ENCODE measurements at places on chromosomes 4 and X.

DNA sequence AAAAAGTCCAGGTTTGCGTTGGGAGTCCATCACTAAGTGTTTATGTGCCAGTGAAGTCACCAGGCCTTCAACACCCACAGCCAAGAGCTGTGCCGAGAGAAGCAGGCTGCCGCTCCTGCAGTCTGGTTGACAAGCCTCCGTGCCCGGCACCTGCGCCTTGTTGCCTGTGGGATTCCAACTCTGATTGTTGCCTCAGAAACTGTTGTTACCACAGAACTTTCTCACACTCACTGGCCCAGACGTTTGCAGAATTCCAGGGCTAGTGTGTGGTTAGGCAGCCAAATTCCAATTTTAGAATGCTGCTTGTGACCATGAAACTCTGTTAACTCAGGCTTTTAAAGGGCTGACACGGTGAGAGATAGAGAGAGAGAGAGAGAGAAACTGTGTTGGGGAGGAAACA is 119.5 kb upstream of the LIMCH1 start:
- no peak for DNase-seq

- no peak for DNase-seq
Observed at GRCh38 chr4:176735300-176735699, 57.4 kb downstream of the VEGFC start.

DNA sequence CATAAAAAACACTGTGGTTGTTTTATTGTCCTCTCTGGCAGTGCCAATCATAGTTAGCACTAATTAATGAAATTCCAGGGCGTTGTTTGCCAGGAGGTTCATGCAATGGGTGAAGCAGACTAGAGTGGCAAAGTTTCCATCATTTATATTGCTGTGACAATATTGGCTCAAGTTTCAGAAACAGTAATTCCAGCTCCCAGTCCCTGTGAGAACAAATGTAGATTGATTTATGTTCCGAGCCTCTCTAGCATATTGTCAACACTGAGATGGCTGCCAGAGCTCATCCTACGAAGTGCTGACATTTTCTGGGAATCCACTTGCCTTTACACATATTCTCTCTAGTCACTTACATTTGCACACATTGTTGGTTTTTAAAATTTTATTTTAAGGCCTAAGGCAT is 440.0 kb upstream of the IGFBP7 start:
- DNase-seq, result no peak

DNA sequence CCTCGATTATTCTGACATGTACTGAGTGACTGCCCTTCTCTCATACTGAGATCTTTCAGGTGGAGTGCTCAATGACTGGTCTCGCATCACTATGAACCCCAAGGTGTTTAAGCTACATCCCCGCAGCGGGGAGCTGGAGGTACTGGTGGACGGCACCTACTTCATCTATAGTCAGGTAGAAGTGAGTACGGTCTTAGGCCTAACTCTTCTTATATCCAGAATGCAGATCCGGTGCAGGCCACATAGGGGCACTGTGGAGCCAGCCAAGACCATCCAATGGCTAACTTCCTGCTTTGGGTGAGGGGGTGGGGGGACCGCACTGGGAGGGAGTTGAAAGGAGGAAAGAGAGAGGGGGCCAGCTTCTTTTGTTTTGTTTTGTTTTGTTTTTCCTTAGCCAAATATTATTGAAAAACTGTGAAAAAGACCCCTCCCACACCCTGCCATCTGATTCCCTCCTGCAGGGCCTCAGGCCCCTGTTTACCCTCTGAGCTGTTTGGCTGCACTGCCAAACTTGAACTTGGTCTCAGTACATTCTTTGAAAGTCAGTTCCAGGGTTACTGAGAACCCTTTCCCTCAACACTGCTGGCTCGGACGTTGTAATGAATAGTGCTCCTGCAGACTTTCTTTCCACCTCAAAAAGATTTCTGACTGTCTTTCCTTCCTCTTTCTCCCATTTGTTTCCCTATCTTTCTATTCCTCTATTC is 16.2 kb downstream of the AWAT2 start:
- DNase-seq, result no peak

GRCh38 chrX:96776966-96777365 is 92.3 kb downstream of the DIAPH2 start:
- no peak for DNase-seq

- DNase-seq, result no peak
Observed at GRCh38 chrX:137549851-137550664, 15.9 kb upstream of the ZIC3 start.

GRCh38 chrX:46628460-46629371 is 55.2 kb downstream of the CHST7 start:
- no peak for DNase-seq

GRCh38 chrX:20284444-20284843 is 17.7 kb upstream of the RPS6KA3 start:
- no peak for DNase-seq

- DNase-seq, result no peak
Observed at GRCh38 chr4:172980219-172980618, 188.4 kb upstream of the GALNT7 start.

DNA sequence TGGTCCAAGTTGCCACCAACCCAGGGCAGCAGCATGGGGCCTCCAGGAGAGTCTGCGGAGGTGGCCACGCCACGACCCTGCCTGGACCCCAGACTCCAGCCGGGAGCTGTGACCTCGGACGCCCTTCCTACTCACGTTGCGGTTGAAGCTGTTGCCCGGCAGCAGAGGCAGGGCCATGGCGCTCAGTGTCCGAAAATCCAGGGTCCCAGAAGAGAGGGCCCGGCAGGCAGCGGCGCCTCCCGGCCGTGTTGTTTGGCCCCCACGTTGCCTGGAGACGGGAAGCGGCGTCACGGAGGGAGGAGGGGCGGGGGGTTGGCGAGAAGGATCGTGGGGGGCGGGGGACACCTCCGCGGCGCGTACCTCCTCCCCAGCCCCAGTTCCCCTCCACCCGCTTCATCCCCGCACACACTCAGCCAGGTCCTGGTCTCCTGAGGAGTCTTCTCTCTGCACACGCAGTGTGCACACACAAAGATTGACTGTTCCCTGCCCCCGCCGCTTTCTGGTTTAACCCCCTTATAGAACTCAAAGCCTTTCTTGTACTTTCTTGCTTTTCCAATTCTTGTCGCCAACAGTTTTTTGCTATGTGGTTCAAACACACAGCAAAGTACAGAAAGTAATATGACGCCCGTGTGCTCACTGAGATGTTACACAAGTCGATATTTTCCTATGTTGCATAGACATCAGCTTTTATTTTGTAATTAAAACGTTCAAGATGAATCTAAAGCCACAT is at the start of gene EFHC2:
Gene EFHC2 (minus strand): TSS at position 261 of the 730 bp plus-strand sequence. CDS start 84 bp downstream, at position 177.
- DNase-seq, result peak; percentile 1

GRCh38 chr4:54908763-54909162 is 216.6 kb downstream of the KDR start:
- no peak for DNase-seq

- DNase-seq, result no peak
Observed at GRCh38 chr4:169202145-169202699, 68.5 kb downstream of the SH3RF1 start.

GRCh38 chr4:46974891-46975543 is 18.4 kb downstream of the GABRA4 start:
- DNase-seq, result no peak

GRCh38 chr4:48651914-48652313 is 128.2 kb downstream of the FRYL start:
- DNase-seq, result no peak

- DNase-seq, result no peak
Observed at GRCh38 chr4:170652571-170652970, 562.8 kb upstream of the AADAT start.

GRCh38 chr4:1735215-1735614 is 13.9 kb downstream of the TACC3 start:
- DNase-seq, result no peak

- no peak for DNase-seq
Observed at GRCh38 chr4:151569650-151570049, 160.7 kb downstream of the FHIP1A start.

- DNase-seq, result no peak
Observed at GRCh38 chr4:157222771-157223160, 2.2 kb downstream of the GRIA2 start.

DNA sequence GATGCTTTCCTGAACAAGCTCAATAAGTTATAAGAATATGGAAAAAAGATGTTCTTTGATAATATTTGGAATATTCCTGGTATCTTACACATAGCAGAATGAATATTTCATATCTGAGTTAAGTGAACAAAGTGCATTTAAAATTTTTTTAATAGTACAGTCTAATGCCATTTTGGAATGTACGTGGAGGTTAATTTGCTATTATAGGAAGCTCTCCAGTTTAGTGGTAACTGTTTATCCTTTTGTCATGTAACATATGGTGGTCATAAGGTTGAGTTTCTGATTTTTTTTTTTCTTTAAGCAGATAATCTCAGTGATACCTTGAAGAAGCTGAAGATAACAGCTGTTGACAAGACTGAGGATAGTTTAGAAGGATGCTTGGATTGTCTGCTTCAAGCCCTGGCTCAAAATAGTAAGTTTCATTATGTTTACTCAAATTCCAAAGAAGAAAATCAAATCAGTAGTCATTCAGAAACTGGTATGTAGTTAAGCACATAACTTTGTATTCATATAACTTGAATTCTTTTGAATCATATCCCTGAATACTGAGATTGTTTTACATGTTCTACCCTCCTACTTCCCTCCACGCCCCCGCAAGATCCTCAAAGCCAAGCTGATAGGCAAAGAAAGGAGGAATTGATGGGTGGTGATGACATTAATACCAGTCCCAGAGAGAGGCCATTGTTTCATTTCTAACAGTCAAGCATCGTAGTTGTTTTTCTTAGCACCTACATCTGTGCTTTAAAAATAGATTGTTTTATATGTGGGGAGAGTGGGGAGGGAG is 32.1 kb downstream of the RAP1GDS1 start:
- no peak for DNase-seq

- DNase-seq, result no peak
Observed at GRCh38 chr4:71270901-71271300, 67.9 kb upstream of the SLC4A4 start.

- DNase-seq, result no peak
Observed at GRCh38 chr4:56272003-56272402, 115.3 kb downstream of the AASDH start.

DNA sequence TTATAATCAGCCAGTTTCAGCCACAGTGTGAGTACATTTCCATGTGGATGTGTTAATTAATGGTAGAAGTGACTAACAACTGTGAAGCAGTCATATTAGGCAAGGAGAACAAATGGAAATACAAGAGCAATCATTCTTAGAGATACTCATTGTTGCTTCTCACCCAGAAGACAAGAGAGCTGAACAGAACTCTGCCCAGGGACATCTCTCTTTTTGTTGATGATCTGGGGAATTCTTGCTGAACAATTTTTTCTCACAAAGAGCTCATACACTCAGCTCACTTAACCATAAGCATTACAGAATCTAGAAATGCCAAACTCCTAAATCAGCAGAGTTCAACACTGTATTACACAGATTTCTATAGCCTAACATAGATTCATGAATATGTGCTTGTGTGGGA is 150.1 kb downstream of the COMMD8 start:
- DNase-seq, result no peak

DNA sequence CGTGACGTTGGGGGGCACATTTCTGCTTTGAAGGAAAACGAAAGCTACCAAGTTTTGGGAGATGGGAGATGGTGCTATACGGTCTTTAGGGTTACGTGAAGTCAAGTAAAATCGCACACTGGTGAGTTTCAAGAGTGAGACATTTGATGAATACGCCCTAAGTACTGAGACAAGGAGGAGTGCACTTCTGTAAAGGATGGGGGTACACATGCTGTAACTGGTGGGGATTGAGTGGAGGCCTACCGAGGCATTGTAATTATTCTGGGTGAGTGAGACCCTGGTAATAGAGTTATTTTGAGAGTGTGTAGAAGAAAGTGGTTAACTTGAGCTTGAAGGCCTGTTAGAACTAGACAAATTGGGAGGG is 536 bp downstream of the SH3BGRL start:
- DNase-seq, result peak; percentile 20

GRCh38 chr4:48660347-48660746 is 119.7 kb downstream of the FRYL start:
- no peak for DNase-seq

- no peak for DNase-seq
Observed at GRCh38 chr4:73844345-73844744, 7.9 kb downstream of the CXCL6 start.

DNA sequence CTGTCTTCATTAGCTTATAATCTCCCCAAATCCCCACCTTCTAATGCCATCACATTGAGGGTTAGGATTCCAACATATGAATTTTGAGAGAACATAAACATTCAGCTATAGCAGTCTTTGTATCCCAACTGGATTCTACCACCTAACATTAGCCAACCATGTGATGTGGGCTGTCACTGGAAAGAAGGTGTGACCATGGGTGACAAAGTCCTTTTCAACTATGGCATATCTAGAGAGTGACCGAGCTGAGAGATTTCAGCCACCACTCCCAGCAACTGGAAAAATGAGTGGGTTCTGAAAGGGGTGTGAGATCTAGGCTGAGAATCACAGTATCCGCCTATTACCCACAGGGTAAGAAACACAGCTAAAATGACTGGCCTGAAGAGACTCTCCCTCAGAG is 22.1 kb downstream of the GABRB1 start:
- no peak for DNase-seq

- DNase-seq, result no peak
Observed at GRCh38 chr4:21067351-21067750, 367.1 kb downstream of the PACRGL start.

DNA sequence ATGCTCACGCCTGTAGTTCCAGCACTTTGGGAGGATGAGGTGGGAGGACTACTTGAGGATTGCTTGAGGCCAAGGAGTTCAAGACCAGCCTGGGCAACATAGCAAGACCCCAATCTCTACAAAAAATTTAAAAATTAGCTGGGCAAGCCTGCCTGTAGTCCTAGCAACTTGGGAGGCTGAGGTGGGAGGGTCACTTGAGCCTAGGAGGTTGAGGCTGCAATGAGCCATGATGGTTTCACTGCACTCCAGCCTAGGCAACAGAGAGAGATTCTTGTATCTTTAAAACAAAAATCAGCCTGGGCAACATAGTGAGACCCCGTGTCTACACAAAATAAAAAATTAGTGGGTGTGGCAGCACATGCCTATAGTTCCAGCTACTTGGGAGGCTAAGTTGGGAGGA is 1.9 kb downstream of the ZNF41 start:
- no peak for DNase-seq

GRCh38 chr4:161148051-161148450 is 1015.7 kb downstream of the FSTL5 start:
- no peak for DNase-seq
